Activated CD4-positive, alpha-beta T cell treated with anti-CD3 and anti-CD28 coated beads, Interleukin-2, amount 50 U/mL, for 16 hours (primary cell): ENCODE measurements at places on chromosomes 7 and 10.

- no peak for DNase-seq
Measured at GRCh38 chr10:74875966-74876365, 49.6 kb downstream of the KAT6B start.

- DNase-seq, result no peak
Measured at GRCh38 chr7:155885167-155886155, 73.2 kb upstream of the SHH start.

DNA sequence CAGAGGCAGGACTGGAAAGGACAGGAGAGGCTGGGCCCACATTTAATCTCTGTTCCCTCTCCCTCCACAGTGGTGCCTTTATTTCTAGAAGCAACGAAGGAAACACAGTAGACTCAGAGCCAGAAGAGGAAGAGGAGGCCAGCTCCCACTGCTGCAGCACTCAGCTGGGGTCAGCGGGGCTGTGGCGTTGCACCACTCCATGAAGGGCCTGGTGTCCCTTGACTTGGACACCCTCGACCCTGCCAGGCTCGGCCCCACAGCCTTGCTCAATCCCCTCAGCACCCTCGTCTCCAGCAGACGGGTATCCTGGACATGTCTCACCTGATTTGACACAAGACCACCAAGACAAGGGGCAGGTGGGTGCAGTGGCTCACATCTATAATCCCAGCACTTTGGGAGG is 38.8 kb downstream of the PRKAG2 start:
- DNase-seq, result no peak

DNA sequence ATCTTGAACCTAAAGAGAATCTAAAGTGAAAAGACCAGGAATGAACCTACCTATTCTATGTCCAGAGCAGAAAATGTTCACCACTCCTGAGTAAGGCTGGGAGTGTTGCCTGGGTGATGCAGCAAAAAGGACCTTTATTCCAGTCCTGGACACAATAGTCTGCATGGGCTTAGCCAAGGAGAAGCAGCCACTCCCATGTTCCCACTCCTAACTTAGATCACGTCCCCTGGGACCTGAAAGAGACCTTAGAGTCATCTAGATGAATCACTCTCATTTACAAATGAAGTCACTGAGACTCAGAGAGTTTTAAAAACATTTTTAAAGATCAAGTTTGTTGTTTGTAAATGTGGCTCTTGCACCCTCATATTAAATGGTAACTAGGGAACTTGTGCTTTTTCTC is 763.4 kb downstream of the KCNMA1 start:
- no peak for DNase-seq
